Activated naive CD4-positive, alpha-beta T cell treated with anti-CD3 and anti-CD28 coated beads for 36 hours (primary cell): ENCODE measurements at places on chromosomes 6 and 20.

- no peak for DNase-seq
Observed at GRCh38 chr20:54469293-54469692, 6.1 kb upstream of the DOK5 start.

GRCh38 chr20:51451484-51451883 lies 91.0 kb downstream of the NFATC2 start:
- no peak for DNase-seq

GRCh38 chr20:17933711-17934110 lies 34.9 kb downstream of the SNX5 start:
- no peak for DNase-seq

GRCh38 chr6:4805553-4806336 lies 29.5 kb downstream of the CDYL start:
- peak; percentile 54 for DNase-seq

- peak; percentile 49 for DNase-seq
Observed at GRCh38 chr6:150631283-150631983, 31.7 kb downstream of the PLEKHG1 start.

- DNase-seq = no peak
Observed at GRCh38 chr20:62665826-62666735, 23.8 kb downstream of the SLCO4A1 start.

DNA sequence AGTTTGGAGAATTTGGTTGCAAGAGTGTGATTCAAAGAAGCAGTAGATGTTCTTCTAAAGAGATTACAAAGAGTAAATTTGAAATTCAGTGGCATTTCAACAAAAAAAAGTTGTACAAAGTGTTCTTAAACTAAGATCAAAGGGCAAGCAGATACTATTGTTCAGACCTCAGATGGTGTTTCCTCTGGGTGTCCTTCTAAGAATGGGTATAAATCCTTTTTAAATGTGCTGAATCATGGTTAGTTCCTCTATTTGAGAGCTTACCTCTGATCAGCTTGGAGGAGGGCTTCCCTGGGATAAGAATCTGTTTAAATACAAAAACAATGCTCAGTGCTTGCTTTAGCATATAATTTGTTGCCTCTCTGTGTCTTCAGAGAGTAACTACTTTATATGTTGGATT lies 6.3 kb downstream of the BMP6 start:
- DNase-seq = no peak

- no peak for DNase-seq
Observed at GRCh38 chr20:57230247-57230646, 36.2 kb downstream of the BMP7 start.

DNA sequence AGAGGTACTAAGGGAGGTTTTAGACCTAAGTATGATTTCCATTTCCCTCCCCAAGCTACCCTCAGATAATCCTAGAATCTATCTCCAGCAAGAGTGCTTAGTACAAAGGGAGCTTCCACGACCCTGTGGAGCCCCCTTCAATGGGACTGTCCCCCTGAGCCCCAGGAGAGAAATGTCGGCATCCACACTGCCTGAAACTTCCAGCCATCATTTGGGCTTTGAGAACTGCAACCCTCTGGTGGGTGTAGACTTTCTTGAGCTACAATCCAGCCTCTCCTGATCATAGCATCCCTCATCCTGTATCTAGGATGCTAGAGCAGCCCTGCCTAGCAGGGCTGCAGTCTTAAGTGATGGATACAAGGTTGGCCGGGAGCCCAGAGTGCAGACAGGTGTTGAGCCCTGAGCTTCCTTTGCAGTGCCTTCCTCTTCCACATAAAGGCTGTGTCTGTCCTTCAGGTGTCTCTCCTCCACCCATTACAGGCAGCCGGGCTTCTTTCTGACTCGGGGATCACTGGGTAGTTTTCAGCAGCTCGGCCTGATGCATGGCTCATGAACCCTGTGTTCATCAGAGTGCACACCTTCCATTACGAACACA lies 424.5 kb downstream of the PREX1 start:
- no peak for DNase-seq

GRCh38 chr6:101706576-101706975 lies 313.1 kb downstream of the GRIK2 start:
- DNase-seq = no peak

GRCh38 chr6:152846825-152847224 lies 96.2 kb downstream of the VIP start:
- no peak for DNase-seq

- DNase-seq = no peak
Observed at GRCh38 chr6:15690510-15690909, 27.7 kb upstream of the DTNBP1 start.

DNA sequence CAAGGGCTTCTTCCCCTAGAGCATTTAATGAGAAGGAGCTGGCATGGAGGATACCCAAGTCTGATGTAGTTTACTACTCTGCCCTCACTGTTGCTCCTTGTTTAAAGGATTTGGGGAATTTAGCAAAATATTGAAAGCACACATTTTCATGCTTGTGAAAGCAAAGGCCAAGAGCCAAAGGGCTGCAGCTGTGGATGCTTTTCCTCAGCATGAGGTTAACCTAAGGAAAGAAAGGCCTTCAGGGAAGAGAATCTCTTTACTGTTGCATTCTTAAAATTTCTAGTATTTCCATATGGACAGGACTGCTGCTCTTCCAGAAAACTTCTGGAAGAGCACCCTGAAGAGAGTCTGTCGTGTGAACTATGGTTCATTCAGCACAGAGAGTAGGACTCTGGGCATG lies 45.9 kb upstream of the SASH1 start:
- DNase-seq = no peak

DNA sequence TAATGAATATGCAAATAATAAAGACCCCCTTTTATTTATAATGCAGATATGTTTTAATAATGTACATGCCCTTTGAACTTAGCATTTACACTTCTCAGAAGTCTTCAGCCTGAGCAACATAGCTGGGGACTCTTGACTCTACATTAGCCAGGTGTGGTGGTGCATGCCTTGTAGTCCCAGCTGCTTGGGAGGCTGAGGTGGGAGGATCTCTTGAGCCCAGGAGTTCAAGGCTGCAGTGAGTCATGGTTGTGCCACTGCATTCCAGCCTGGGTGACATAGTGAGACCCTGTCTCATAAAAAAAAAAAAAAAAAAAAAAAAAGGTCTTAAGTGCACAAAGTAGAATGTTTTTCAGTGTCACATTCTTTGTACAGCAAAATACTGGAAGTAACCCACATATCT lies 17.3 kb upstream of the MAPK13 start:
- DNase-seq = no peak
